IPS DF 6.9 (cell line): ENCODE measurements at places on chromosomes 7 and 10.

DNA sequence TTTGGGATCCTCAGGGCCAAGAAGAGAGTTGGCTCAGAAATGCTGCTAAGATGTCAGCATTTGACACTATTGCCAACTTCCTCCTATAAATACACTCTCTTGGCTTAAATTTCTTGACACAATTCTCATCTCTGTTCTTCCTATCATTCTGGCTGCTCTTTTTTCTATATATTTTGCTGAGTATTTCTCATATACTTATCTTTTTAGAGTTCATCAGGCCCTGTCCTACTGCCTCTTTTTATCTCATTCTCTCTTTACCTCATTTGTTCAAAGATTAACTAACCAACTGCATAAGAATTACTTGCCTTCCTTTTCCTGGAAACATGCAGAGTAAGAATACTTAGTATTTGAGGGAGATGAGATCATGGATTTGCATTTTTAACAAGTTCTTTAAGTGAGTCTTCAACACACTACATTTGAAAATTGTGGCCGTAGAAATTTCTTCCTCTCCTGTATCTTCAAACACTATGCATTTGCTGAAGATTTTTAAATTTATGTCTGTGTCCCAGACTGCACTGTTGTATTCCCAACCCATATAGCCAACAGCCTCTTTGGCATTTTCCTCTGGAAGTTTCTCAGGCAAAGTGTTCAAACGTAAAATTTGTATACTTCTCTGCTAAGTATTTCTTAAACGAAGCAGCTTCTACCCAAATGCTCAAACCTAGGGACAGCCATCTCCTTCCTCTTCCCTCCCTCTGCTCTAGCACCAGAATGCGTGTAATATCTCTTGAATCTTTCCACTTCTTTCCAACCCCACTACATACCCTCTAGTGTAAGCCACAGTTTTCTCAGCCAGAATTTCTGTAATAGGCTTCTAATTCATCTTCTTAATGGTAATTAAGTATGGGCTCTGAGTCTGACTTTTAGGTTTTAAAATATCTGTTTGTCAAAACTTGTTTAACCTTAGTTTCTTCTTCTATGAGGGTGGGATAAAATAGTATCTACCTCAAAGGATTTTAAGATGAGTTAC, 35.5 kb downstream of the ARL4A start:
- DNase-seq, result no peak

GRCh38 chr10:131762789-131763696, 137.8 kb upstream of the PPP2R2D start:
- DNase-seq, result no peak

DNA sequence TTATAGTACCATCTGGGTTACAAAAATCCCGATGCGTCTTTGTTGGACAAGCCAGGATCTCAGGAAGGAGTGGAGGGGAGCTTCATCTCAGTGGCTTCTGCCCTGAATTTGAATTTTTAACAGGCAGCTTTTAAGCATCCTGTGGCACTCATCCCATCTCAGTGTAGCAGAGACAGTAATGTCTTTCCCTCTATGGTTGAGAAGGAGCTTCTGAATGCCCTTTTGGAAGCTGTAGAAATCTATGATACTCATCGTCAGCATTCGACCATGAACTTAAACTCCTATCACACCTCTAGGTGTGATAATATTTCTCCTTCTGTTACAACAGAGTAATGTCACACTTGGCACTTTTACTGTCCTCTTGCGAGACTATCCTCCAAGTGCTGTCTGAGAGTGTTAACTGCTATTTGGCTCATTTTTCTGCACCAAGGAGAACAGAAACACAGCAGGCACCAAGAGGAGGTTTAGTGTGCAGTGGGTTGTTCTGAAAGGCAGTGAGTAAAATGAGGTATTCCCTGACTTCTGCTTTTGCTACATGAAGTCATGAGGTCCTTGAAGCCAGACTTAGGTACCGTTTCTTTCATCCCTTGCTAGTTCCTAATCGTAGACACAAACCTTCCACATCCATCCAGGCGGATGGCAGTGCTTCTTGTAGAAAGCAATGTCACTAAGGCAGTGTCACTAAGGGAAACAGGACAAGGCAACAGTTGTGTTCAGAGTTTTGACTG, 177.4 kb downstream of the CELF2 start:
- DNase-seq, result no peak

DNA sequence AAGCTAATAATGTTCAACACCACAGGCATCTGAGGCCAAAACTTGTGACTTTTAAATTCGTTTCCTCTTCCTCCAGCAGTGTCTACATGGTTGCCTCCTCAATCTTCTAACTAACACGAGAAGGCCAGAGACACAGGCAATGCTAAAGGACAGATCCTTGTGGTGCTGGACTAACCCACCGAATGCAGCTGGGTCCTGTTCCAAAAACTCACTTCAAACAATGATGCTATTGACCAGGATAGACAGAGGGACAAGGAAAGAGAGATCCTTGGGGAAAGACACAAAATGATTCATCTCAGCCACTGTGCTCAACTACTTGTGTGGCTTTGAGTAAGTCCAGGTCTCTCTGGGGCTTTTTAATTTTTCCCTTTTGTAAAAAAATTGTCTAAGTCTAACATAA, 107.6 kb downstream of the KCNMA1 start:
- no peak for DNase-seq

- no peak for DNase-seq
Observed at GRCh38 chr7:37944737-37945054, 24.3 kb downstream of the EPDR1 start.

- no peak for DNase-seq
Observed at GRCh38 chr10:10921826-10922461, 95.7 kb upstream of the CELF2 start.

DNA sequence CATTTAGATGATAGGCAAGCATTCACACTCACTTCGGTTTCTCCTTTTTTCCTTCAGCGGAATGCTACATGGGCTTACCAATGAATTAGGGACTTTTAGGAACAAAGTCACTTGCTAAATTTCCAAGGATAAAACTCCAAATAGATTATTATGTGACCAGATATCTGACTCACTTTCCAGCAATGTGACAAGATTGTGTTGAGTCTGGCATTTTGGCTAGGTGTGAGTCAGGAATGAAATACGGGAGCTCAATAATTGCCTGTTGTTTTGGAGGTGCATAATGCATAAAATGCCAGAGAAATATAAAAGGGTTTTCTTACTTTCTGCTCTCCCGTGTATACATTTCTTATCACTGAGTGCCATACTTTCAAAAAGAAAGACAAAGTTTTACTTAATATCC, 721.1 kb downstream of the KCNMA1 start:
- no peak for DNase-seq

DNA sequence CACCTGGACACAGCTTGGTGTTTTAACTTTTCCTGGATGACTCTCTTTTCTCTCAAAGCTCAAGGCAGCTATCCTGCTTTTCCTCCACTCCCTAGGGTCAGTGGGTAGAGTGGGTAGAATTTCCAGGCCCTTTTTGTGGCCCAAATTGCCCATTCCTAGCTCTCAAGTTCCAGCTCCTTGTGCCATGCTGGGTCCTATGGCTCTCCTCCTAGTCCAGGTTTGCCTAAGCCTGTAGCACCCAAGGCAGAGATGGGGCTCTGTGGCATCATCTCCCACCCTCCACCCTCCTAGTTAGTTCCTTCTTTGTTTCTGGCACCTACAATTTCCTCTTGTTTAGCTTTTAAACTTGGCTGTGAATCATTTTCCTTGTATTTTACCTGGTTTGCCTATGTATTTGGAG, 9.7 kb downstream of the CPA4 start:
- DNase-seq, result no peak

DNA sequence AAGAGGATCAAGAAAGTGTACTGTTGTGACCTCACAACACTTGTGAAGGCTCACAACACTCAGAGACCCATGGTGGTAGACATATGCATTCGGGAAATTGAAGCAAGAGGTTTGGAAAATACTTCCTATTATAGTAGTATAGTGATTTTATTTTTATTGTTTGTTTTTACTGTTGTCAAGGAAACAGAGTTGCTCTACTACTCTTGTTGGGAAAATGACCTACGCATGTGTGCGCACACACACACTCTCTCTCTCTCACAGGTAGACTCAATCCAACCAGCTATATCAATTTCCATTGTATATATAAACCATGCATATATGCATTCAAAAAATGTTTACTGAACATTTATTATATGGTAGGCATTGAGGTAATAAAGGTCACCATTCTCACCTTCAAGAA, 63.7 kb upstream of the PRR15 start:
- DNase-seq, result no peak

- no peak for DNase-seq
Observed at GRCh38 chr10:90960355-90960814, 39.5 kb upstream of the ANKRD1 start.

- DNase-seq, result no peak
Observed at GRCh38 chr7:121510858-121511482, 114.9 kb upstream of the FAM3C start.

GRCh38 chr10:54985732-54986131, 184.7 kb upstream of the PCDH15 start:
- DNase-seq, result no peak
